ENCODE measurements at places on chromosomes 3 and 15.

GRCh38 chr3:116000311-116000710 lies 377.0 kb downstream of the GAP43 start:
- no peak for DNase-seq

DNA sequence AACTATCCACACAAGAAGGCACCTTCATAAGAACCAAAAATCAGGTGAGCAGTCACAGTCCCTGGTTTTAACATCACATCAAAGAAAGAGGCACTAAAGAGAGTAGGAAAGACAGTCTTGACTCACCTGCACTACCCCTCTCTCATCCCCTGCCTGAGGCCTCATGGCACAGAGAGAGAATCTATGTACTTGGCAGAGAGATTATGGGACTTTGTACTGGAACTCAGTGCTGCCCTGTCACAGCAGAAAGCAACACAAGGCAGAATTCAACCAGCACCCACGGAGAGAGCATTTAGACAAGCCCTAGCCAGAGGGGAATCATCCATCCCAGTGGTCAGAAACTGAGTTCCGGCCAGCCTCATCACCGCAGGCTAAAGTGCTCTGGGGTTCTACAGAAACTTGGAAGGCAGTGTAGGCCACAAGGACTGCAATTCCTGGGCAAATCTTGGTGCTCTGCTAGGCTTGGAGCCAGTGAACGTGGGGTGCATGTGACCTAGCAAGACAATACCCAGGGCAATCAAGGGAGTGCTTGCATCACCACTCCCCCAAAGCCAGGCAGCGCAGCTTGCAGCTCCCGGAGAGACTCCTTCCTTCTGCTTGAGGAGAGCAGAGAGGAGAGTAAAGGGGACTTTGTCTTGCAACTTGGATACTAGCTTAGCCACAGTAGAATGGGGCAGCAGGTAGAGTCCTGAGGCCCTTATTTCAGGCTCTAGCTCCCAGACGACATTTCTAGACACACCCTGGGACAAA lies 8.5 kb upstream of the RUVBL1 start:
- no peak for DNase-seq

- no peak for DNase-seq
These were observed 43.8 kb downstream of the NEK10 start for GRCh38 chr3:27325419-27325818.

GRCh38 chr3:8848696-8849131 lies 79.3 kb upstream of the OXTR start:
- DNase-seq = no peak

- no peak for DNase-seq
These were observed 352.7 kb downstream of the SLC9A9 start for GRCh38 chr3:143495527-143495926.

All from GOT3 (cell line).